NCI-H1048 (cell line): ENCODE measurements at places on chromosomes 13 and 19.

DNA sequence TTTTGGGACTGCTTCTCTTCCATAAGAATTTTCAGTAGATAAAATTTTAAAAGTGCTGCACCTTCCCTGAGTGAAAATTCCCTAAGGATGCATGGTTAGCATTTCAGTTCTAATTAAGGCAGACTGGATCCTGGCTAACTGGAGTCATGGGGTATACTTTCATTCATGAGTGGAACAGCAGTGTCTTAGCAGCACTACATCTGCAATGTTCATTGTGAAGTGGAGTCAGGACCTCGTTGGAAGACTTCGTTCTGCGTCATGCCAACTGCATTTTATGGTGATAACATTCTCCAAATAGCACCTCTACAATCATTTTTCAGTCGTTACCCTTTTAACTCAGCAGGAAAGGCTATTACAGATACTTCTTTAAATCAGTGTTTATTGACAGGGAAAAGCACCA is 25.5 kb downstream of the PHF11 start:
- no peak for DNase-seq

GRCh38 chr13:71067165-71067815 is 799.7 kb downstream of the DACH1 start:
- no peak for DNase-seq

DNA sequence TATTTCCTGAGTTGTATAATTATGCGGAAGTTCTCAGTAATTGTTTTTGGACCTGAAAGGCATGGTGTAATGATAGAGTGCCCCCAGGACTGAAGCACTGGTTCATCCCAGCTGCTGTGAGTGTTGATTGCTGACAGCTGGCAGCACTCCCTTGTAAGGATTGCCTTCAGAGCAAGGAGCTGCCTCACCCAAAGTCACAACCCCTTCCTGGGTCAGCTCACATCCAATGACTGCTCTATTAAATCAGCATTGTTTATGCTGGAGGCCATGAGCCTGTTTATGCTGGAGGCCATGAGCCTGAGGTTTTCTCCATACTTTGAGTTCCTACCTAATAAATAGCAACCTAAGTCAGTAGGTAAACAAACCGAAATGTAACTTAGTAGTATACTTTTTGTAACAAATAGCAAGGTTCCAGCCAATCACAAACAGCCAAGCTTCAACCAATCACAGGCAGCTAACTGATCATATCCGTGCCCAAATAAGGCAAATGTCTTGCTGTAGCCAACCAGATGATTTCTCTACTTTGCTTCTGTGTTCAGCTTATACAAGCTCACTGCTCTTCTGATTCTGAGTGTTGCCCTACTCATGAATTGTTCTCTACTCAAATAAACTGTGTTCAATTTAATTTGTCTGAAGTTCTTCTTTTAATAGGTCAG is 11.7 kb upstream of the SPACA6 start:
- DNase-seq = no peak

GRCh38 chr13:26762745-26763345 is 2.3 kb upstream of the GPR12 start:
- DNase-seq = no peak

GRCh38 chr13:102724923-102725322 is 30.1 kb upstream of the METTL21C start:
- no peak for DNase-seq

DNA sequence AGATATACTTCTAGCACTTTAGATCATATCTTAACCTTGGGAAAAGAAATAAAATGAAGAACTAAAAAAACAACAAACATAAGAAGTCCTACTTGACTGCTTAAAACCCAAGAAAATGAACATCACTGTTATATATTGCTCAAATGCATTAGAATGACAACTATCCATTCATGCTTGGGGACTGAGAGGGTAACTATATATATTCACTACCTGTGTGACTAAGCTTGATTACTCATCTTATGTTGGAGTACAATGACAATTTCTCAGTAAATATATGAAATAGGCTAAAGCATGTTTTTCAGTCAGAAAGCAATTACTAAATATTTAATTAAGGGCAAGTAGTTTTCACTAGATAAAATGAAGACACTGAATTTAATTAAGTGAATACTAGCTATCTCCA is 40.1 kb downstream of the ZC3H13 start:
- DNase-seq = no peak

DNA sequence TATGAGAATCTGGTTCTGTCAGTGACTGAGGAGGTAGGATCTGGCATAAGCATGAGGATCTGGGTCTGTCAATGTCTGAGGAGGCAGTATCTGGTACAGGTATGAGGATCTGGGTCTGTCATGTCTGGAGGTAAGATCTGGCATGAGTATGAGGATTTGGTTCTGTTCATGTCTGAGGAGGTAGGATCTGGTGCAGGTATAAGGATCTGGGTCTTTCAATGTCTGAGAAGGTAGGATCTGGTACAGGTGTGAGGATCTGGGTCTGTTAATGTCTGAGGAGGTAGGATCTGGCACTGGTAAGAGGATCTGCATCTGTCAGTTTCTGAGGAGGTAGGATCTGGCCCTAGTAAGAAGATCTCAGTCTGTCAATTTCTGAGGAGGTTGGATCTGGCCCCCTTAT is 12.4 kb upstream of the PDCD2L start:
- no peak for DNase-seq

- DNase-seq = no peak
Measured at GRCh38 chr13:44484562-44485138, 91.5 kb downstream of the TSC22D1 start.

DNA sequence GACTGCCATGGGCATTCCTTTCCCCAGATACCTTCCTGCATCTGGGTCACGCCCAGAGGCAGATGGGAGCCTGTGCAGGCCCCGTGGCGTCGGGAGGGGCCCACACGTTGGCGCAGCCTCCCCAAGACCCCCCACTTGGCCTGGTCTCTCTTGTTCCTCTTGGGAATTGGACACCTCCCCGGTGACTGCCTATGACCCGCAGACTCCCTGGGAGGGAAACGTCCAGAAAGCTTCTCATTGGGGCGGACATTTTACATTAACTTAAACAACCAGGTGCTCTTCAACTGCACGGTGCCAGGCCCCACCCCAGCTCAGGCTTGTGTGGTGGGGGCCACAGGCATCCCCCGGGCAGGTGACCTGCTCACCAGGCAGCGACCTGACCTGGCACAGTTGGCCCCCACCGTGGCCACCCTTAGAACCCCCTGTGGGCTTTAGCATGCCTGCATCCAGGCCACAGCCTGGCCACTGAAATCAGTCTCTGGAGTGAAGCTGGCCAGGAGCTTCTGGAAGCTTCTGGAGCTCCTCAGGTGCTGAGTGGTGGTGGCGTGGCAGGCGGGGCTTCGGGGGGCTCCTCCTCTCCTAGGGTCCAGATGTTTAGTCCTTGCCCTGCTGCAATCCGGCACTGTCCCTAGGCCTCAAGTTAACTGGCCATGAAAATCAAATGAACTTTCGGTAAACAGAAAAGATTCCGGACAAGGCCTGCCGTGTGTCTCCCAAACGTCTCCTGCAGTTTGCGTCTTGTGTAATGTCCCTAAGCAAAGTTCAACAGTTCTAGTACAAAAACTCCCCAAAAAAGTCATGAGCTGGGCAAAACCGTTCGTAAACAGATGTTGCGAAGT is 8.5 kb upstream of the PROZ start:
- no peak for DNase-seq

GRCh38 chr13:87331178-87331577 is 340.0 kb upstream of the SLITRK5 start:
- no peak for DNase-seq

DNA sequence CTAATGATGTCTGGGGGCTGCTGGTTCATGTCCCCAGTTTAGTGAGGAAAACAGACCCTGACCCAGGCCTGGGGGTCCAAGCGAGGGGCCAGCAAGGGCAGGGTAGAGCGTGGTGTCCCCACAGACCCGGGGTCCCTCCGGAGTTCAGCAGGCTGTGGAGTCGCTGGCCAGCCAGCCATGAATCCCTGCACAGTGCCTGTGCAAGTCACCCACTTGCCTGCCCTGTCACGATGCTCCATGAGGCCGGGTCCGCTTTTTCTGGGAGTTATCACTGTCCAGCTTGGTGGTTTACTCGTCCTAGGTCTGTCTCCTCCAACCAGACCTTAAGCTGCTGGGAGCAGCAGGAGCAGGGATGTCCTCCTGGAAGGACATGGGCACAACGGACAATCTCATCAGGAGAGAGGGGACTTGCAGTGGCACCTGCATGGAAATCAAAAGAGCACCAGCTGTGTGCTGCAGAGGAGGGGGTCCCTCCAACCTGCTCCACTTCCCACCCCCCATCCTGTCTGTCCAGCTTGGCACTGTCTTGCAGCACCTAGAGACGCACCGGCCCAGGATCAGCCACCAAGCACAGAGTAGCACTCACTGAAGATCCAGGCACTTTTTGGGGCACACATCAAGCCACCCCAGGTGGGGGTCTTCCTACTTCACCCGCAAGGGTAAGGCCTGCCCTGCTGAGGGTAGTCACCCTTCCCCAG is 121.8 kb downstream of the URI1 start:
- DNase-seq = no peak
